ENCODE measurements at places on chromosomes 11 and 22. TPM values are rescaled to one million over a fixed set of nuclear protein-coding genes. Genes with fewer than 3 reads are reported as not detected.

Gene RTN4RL2
- total RNA-seq: not detected

Gene ABTB2
- 3.0 TPM for total RNA-seq

Gene PDGFD
- total RNA-seq: 2.3 TPM

Gene GAB4
- total RNA-seq: not detected

Gene SPTBN2
- 0.43 TPM for total RNA-seq

Gene CHRNA10
- 1.3 TPM for total RNA-seq

Gene IFITM10
- total RNA-seq: 5.5 TPM

Gene CD3E
- total RNA-seq: not detected

Gene NXPE2
- total RNA-seq: 0.76 TPM

Gene APOA4
- not detected for total RNA-seq

Gene CNGA4
- total RNA-seq: not detected

Gene FIBIN
- total RNA-seq: 6.0 TPM

Gene ZNF214
- 9.1 TPM for total RNA-seq

Gene MRGPRF
- total RNA-seq: 26.2 TPM

Gene C22orf31
- total RNA-seq: not detected

Gene CARD18
- not detected for total RNA-seq

Gene MYRF
- total RNA-seq: under 0.01 TPM

Gene OR56A1
- total RNA-seq: not detected
